ENCODE measurements at places on chromosomes 4 and X.

DNA sequence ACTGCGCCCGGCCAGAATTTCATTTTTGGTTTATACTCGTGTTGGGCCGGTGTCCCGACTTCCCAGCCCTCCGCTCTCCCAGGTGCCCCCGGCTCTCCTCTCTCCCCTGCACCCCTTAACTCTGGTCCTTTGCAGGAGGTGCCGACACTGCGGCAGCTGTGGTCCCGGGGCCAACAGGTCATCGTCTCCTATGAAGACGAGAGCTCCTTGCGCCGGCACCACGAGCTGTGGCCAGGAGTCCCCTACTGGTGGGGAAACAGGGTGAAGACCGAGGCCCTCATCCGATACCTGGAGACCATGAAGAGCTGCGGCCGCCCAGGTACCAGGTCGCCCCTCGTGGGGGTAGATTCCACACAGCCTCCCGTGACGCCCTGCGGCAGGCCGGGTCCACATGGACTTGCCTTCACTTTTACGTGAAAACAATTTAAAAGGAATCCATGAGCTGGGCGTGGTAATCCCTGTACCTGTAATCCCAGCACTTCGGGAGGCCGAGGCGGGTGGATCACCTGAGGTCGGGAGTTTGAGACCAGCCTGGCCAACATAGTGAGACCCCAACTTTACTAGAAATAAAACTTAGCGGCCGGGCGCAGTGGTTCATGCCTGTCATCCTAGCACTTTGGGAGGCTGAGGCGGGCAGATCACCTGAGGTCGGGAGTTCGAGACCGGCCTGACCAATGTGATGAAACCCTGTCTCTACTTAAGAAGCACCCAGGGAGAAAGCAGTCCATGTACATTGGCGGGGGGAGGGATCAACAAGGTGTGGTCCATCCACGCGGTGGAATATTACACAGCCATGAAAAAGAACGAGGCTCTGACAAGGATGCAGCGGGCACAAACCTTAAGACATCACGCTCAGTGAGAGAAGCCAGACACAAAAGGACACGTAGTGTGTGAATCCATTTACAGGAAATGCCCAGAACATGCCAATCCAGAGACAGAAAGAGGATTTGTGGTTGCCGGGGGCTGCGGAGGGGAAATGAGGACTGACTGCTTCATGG is 12.0 kb downstream of the PLCXD1 start:
- no peak for DNase-seq

GRCh38 chr4:73704314-73705055 is 35.9 kb upstream of the CXCL8 start:
- no peak for DNase-seq

- no peak for DNase-seq
Observed at GRCh38 chr4:169859366-169860216, 101.8 kb upstream of the HPF1 start.

- DNase-seq: no peak
Observed at GRCh38 chr4:139978692-139979091, 175.3 kb downstream of the MAML3 start.

- no peak for DNase-seq
Observed at GRCh38 chr4:39846120-39846519, 131.6 kb downstream of the PDS5A start.

GRCh38 chr4:123821861-123822260 is 425.3 kb downstream of the SPRY1 start:
- no peak for DNase-seq

DNA sequence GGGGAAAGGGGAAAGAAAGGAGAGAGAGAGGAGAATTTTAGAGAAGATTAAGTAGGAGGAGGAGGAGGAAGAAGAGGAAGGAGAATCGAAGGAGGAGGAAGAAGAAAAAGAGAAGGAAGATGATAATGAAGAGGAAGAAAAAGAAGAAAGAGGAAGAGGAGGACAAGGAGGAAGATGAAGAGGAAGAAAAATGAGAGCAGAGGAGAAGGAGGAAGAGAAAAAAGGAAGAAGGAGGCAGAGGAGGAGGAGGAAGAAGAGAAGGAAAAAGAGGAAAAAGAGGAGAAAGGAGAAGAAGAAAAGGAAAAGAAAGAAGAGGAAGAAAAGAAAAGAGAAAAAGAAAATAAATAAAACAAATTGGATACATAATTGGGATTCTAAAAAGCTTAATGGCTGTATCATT is 181.4 kb downstream of the ARHGAP6 start:
- no peak for DNase-seq

DNA sequence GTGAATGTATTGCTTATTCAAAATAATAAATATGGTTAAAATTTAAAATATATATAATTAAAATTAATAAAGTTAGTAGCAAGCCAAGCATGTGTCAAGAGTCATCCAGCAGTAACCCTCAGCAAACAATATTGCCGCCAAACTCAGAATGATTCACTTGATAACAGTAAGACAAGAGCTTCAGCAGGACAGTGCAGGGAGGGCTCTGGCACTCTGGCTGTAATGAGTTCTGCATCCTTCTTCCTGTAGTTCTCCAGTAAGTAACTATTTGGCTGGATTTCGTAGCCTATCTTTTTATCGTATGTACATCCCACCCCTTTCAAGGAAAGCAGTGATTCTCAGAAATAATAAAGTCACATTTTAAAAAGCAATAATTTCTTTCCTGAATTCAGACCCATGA is 17.6 kb downstream of the OTUD6A start:
- DNase-seq: no peak

GRCh38 chrX:15873566-15873965 is 19.0 kb upstream of the AP1S2 start:
- DNase-seq: no peak

- DNase-seq: peak; percentile 86
Observed at GRCh38 chr4:38663801-38664705, at the start of gene KLF3. Gene KLF3 (plus strand): TSS chr4:38664199. CDS start chr4:38680626, 16,427 bp downstream.

- DNase-seq: no peak
Observed at GRCh38 chrX:155694649-155695048, 81.9 kb upstream of the TMLHE start.

All from activated T-helper 1 cell treated with anti-CD3 and anti-CD28 coated beads, Interleukin-2, amount 50 U/mL, for 16 hours (primary cell).